Stimulated activated CD8-positive, alpha-beta memory T cell treated with anti-CD3 and anti-CD28 coated beads, Interleukin-2, amount 100 ng/mL, for 1 hour (primary cell): ENCODE measurements at places on chromosomes 4 and X.

DNA sequence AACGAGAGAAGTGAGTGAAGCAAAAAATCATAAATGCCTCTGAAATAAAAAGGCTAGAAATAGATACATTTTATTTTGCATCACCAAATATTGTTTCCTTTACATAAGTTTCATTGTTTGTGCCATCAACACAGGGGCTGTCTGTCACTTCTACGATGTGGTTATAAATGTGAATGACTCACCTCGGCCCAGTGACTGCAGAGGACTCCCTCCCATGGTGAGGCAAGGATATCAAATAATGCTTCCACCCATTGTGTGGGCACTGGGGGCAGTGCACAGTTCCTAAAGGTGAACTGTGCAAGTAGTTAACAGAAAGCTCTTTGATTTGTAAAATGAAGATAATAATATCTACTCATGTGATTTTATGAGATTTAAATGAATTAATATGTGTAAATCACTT lies 230.3 kb upstream of the NEIL3 start:
- DNase-seq: no peak

DNA sequence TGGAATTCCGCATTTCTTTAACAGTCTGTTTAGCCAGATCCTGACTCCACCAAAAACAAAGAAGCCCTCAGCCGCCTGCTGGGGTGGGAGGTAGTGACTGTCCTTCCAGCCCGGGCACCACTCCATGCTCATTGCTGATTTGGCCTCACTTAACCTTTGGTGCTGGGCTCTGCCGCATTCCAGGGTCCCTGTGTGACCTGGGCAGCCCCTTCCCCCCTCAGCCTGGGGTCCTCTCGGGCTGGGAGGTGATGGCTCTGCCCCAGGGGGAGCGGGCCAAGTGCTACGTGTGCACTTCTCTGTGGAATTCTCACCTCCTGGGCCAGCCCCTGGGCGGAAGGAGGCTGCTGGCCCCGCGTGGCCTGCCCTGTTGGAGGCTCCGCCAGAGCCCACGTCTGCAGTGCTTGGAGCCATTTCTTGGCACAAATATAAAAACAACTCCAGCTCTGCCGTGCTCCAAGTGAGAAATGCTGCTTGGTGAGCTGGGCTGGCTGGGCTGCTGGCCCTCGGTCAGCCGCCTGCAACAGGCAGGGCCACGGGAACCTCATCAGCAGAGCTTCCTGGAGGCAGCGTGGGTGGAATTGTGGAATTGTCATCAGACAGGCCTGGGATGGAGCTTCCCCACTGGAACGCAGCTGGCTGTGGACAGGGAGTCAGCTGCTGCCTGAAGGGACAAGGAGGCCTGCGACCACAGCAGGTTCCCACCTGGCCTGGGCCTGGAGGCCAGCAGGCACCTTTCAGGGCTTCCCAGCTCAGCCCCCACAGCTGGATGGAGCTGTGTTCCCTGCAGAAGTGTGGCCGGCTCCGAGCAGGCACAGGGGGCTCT lies 66.0 kb downstream of the TRMT44 start:
- DNase-seq: no peak

DNA sequence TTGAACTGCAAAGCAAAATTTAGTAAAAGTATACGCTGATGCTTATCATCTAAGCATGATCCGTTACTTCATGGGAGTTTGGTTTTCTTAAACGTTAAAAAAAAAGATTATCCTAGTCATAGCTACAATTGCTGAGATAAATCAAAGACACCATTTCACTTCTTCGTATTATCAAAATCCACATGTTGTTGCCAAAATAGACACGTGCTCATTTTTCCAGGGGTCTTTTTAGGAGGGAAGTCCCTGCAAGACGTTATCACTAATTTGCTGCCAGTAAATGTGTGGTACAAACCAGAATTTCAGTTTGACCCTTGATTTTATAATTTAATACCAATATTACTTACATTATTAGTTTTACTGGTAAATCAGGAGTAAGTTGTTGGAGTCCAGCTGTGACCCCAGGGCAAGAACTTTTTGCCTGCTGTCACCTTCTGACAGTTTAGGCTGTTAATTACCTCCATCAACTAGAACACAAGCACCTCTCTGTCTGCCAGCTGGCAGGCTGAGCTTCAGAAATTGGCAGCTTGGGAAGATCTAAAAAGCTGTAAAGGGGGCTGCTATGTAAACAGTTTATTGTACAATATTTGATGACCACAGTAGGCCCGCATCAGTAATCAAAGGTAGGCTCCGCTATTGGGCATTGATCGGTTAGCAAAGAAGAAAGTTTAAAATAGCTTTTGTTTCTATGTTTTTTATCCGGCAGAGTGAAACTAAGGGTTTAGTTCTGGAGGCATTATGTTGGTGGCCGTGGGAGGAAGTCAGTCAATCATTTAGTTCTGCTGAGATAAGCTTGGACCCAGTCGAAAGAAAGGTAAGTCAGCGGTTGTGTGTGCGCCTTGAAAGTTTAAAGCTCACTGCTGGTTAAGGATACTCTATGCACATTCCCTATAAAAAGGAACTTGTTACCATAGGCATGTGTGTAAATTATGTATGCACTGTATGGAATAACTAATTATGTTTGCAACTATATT lies 196.4 kb downstream of the FBXO8 start:
- no peak for DNase-seq

DNA sequence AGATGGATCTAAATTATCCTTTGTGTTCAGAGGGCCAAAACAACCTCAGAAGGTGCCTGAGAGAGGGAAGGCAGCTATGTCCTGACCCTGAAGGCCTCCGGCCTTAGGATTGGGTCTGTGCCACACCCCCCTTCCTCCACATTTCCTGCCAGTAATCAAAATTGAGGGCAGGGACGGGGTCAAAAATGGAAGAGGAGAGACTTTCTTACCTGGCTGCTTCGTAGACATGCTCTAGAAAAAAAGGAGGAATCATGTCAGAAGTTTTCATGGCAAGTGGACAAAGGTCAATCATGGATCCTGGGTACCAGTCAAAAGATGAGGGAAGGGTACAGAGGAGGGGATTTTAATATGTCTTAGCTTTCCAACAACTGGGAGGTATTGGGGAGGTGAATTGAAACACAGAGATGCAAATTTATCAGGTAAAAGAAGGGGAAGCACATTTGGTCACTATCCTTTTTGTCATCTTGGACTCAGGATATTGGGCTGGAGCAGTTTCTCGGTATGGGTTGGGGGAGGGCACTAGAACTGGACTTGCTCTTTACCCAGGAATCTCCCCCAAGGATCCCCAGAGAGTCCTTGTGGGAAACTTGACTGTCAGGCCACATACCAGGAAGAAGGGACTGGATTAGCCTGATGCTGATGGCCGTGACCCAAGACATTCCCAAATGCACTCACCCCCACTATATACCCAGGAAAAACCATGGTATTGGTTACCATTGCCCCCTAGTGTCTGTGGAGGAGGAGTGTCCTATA lies 17.1 kb downstream of the VSIG4 start:
- DNase-seq: no peak
